ENCODE measurements at places on chromosomes 12 and 14.

DNA sequence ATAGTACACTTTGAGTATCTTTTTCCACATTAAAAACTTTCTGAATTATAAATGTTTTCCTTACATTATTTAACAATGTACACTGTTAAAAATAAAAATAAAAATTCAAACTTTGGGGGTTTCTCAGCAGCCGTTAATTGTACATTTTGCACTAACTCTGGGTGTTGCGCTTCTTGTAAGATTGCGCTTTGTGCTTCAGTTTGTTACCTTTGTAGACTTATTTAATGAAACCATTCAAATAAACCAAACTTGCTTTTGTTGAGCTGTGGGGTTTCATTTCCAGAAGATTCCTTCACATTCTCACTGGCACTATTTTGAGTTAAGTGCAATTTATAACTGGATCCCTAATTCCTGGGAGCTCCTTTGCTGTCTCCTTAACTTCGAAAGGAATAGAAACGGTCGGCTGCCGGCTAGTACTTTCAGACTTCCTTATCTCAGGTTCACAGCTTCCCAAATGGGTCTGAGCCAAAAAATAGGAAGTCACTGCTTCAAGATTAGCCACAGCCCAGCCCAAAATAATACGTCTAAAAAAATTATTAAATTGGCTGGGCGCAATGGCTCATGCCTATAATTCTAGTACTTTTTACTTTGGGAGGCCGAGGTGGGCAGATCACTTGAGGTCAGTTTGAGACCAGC lies 38.2 kb downstream of the RAD52 start:
- DNase-seq = no peak

GRCh38 chr14:96852823-96853422 lies 55.7 kb downstream of the VRK1 start:
- peak; percentile 27 for DNase-seq

- DNase-seq = no peak
Observed at GRCh38 chr14:91987192-91987591, 39.7 kb upstream of the FBLN5 start.

DNA sequence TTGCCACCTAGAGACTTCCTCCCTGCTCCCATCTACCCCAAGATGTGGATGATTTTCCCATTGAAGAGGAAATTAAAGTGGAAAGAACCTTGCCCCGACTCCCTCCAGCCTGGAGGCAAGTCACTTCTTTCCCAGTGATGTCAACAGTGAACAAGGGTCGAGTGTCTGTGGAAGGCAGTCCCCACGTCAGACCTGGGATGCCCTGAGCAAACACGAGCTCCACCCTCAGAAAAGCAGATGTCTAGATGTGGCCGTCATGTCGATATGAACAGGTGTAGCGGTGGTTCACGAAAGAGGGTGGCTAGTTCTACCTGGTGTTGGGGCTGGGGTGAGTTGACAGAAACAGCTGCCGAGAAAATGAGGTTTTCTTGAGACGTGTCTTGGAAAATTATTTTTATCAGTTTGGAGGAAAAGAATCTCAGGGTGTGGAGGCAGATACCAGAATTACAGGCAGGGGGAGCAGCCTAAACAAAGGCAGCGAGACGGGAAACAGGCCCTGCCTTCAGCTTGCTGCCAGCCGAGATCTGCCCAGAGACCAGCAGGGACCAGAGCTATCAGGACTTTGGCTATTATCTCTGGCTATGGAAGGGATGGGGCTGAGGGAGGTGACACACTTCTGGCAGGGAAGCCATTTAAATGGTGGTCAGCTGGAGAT lies 25.9 kb downstream of the SYNDIG1L start:
- no peak for DNase-seq

GRCh38 chr12:94819011-94819410 lies 168.7 kb upstream of the TMCC3 start:
- no peak for DNase-seq

- DNase-seq = no peak
Observed at GRCh38 chr14:23171222-23171975, 12.1 kb downstream of the SLC7A8 start.

DNA sequence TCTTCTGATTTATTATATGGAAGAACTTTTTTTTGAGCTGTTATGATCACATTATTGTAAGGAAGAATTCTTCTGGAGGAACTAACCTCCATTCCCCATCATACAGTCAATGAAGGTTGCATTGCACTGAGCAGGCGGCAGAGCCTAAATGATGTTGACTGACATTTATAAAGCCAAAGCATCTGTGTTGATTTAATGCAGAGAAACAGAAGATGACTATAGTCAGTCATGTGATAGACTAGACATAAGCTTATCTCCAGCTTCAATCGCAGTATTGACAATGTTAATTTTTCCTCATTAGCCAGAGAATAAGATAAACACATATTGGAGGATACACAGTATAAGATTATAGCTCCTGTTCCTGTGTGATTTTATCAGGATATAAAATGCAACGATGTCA lies 82.0 kb downstream of the PRICKLE1 start:
- DNase-seq = no peak

- no peak for DNase-seq
Observed at GRCh38 chr14:33165926-33166289, 227.2 kb downstream of the NPAS3 start.

GRCh38 chr12:47841501-47841900 lies 21.8 kb upstream of the HDAC7 start:
- no peak for DNase-seq

DNA sequence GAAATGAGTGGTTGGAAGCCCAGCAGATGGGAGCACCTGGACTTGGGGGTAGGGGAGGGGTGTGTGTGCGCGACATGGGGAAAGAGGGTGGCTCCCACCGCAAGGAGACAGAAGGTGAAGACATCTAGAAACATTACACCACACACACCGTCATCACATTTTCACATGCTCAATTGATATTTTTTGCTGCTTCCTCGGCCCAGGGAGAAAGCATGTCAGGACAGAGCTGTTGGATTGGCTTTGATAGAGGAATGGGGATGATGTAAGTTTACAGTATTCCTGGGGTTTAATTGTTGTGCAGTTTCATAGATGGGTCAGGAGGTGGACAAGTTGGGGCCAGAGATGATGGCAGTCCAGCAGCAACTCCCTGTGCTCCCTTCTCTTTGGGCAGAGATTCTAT lies 9.2 kb downstream of the GABARAPL1 start:
- DNase-seq = no peak

- DNase-seq = peak; percentile 77
Observed at GRCh38 chr12:127162902-127163301, 1104.1 kb upstream of the TMEM132C start.

GRCh38 chr12:46071769-46072624 lies 81.6 kb upstream of the SCAF11 start:
- DNase-seq = peak; percentile 50

- no peak for DNase-seq
Observed at GRCh38 chr14:51638071-51638944, 13.4 kb upstream of the FRMD6 start.

DNA sequence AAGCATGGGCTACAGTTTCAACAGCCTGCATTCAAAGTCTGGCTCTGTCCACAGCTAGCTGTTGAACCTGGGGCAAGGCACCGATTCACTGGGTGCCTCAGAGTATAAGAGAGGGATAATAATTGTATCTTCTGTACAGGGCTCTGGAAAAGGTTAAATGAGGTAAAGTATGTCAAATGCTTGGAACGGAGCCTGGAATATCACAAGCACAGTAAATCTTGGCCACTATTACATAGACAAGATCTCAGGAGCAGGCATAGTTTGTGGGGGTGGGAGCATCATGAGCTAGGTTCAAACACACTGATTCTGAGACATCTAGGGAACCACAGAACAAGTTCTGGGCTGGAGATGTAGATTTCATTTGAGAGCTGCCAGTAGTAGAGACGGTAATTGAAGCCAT lies 203.7 kb upstream of the NUDT4 start:
- DNase-seq = no peak

DNA sequence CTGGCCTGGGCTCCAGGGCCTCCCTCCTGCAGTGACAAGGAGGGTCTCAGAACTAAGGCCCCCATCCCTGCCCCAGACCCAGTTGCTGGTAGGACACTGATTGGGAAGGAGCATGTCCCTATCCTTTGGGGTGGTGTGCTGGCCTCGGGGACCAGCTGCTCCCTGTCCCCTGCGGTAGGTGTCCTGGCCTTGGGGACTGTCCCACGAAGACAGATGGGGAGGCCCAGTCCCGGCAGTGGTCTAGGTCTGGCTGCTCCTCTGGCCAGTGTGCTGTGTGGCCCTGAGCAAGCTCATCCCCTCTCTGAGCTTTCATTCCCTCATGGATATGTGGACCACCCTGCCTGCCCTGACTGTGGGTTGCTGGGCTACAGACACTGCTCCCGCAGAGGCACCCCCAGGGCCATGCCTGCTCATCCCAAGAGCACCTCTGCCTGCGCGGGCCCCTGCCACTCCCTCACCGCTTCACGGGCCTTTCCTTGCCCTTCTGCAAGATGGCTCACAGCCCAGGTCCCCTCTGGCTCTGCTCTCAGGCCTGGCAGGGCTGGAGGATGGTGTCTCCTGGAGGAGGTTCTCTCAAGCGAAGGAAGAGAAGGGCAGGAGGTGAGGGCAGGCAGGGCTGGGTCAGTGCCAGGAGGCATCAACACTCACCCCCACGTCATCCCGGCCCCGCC lies 12.5 kb downstream of the AHNAK2 start:
- no peak for DNase-seq

DNA sequence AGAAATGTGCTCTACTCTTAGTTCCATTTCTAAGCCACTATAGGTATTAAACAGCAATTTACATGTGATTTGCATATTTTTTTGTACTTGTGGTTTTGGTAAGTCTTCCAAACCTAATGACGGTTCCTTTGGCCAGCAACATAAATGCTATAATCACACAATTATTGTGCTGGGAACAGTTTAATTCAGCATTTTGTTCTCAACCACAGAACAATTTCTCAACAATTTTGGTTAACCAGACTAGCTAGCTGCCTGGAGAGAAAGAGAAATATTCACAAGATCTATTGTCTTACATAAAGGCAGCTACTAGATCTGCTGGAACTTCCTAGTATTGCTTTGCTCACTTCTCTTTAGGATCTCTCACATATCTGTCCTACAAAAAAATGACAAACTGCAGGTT lies 265.3 kb downstream of the SOX5 start:
- DNase-seq = no peak

- no peak for DNase-seq
Observed at GRCh38 chr12:127760357-127760756, 506.6 kb upstream of the TMEM132C start.

DNA sequence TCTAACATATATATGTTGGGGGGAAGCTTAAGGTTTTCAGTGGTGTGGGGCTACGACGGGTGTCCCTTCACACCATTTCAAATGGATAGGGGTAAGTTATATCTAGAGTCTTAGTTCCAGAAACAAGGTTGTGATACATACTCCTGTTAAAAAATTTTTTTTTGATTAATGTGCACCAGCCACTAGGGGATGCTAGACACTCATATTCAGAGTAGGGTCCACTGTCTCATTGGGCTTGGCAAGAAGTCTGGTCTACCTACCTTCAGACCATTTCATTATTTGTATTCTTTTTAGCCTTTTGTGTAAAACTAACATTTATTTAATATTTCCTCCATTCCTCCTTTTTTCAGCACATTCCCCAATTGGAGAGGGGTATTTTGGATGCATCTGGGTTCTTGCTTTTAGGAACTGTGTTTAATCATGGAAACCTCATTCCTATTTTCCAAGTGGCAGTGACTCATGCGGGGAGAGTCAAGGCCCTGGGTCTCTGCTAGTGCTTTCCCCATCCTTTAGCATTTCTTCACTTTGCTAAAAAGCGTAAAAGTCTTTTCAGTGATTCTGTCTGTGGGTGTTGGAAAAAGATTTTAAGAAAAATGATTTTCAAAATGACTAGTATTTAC lies 33.4 kb downstream of the ANO4 start:
- no peak for DNase-seq

- no peak for DNase-seq
Observed at GRCh38 chr12:59084511-59085375, 164.4 kb upstream of the LRIG3 start.

DNA sequence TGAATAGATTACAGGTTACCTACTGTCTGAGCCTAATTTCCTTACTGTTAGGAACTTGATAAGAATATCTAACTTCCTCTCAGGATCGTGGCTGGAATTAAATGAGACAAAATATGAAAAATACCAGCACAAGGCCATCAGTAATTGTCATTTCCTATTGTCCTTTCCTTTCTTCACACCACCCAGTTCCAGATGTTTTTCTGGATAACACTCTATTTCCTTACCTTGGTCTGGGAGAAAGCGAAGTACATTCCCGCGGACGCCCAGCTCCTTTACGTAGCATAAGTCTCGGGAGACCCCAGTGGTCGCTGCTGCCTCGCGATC lies 376 bp downstream of the GDF3 start:
- DNase-seq = no peak

DNA sequence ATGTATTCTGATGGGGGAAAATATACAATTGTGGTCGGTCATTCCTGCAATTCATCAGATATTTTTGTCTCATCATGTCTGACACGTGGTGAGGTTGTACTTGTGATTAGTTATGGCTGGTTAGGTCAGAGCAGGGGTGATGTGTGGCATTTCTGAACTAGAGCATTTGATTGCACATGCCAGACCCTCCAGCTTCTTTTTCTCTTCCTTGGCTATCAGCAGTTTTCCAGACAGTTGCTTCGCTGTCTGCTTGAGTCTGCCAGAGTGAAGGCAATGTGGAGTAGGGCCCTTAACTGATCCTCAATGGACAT lies 25.9 kb downstream of the TMEM117 start:
- no peak for DNase-seq

GRCh38 chr12:123111498-123112165 lies 39.3 kb downstream of the PITPNM2 start:
- peak; percentile 26 for DNase-seq

- DNase-seq = no peak
Observed at GRCh38 chr14:91294153-91294552, 49.6 kb upstream of the GPR68 start.

DNA sequence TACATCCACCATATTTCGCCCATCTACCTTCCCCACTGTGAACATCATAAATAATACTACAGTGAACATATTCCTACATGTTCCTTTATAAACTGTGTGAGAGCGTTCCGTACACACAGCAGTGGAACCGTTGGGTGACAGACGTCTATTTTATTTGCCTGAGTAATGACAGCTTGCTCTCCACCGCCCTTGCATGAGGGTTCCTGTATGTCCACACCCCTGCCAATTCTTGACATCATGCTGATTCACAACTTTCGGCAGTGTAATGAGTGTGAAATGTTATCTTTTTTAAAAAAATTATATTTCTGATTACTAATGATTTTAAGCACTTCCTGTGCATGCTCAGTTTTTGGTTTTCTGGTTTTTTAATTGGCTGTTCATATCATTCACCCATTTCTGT lies 4.3 kb upstream of the RAD52 start:
- no peak for DNase-seq

DNA sequence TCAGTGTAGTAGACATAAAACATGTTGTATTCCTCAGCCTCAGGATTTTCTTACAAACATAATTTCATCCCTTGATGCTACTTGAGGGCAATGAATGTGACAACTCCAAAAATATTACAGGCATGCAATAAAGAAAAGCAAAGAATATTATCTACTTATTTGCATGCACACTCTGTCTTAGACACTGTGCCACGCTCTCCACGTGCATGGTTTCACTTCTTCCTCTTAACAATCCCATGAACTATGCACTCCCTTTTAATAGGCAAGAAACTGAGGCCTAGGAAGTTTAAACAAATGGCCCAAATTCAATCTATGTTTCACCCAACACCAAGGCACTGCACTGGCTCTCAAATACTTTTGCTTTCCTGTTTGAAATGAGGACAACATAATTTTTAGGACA lies 1.8 kb upstream of the PAH start:
- no peak for DNase-seq

- DNase-seq = peak; percentile 6
Observed at GRCh38 chr12:100267603-100268281, 765 bp downstream of the SCYL2 start.
